ENCODE measurements at places on chromosomes 12 and 14.

DNA sequence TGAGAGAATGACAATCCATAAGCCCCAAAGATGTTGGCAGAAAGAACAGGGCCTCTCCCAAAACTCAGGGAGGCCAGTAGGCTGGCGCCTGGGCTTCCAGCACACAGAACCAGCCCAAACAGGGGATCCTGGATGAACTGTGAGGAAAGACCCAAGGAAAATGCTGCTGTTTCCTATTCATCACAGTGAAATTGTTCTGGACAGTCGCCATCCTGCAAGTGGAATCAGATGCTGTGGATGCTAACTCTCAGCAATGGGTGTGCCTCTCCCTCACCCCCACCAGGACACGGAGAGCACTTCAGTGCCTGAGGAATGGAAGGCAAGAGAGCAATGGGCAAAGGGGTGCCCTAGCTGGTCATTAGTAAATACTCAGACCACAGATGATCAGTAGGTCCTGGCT, 80.8 kb downstream of the ANO2 start:
- DNase-seq: no peak

DNA sequence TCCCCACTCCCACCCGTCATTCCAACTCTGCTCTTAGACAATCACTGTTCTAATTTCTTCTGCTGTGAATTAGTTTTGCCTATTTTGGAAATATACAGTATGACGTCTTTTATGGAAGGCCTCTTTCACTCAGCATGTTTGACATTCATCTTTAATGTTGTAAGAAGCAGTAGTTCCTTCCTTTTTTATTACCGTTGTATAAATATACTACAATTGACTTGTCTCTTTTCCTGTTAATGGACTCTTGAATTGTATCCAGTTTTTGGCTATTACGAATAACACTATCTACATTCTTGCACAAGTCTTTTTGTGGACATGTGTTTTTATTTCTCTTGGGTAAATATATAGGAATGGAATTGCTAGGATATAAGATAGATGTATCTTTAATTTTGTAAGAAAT, 4.9 kb upstream of the PMCH start:
- no peak for DNase-seq

DNA sequence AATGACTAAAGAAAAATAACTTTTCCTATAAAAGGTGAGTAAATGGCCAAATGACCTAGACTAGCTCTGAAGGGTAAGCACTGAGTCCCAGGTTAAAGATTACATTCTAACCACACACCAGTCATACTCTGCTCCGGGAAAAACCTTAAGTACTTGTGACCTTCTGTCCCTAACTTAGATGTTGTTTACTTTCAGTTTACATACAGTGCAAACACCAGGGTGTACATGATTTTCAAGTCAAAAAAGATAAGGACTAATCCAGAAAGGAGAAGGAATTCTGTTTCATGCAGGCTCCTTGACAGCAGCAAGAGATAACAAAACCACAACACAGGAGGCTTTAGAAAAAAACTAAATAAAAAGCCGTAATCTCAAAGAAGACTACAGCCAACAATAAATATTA, 174.2 kb downstream of the PPM1H start:
- DNase-seq: peak; percentile 67

- DNase-seq: no peak
Measured at GRCh38 chr14:67385618-67386017, 25.5 kb downstream of the EIF2S1 start.

DNA sequence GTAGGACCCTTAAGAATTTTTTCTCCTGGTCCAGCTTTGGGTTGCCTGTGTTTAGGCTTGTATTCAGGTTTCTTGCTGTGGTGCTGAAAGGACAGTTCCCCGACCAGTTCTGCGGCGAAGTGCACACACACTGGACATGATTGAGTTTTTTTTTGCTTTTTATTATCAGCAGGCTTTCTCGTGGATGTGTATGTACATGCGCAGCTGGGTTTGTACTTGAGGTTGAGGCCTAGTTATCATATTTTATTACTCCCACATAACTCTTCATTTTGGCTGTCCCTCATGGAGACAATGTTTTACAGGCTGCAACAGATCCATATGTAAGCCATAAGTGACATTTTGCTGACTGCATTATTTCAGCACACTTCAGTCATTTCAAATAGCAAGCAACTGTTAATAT, 2.5 kb downstream of the SCN8A start:
- no peak for DNase-seq

DNA sequence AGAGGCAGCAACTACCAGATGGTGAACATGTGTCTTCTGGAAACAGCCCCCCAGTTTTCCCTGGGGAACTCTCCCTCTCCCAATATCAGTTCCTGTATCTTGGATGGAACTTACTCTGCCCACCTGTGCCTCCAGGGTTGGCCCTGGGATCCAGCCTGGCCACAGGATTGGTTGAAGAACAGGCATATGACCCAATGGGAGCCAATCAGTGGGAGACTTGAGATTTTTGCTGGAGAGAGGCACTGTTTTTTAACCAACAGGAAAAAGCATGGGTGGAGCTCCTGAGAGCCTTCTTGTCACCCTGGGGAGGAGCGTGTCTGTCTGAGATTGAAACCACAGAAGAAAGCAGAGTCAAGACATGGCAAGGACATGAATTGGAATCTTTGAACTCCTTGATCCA, 33.6 kb upstream of the COX6A1 start:
- peak; percentile 36 for DNase-seq

- peak; percentile 13 for DNase-seq
Measured at GRCh38 chr12:54870617-54871016, 16.3 kb downstream of the MUCL1 start.

GRCh38 chr14:97851428-97851995, 1054.3 kb downstream of the VRK1 start:
- DNase-seq: no peak

DNA sequence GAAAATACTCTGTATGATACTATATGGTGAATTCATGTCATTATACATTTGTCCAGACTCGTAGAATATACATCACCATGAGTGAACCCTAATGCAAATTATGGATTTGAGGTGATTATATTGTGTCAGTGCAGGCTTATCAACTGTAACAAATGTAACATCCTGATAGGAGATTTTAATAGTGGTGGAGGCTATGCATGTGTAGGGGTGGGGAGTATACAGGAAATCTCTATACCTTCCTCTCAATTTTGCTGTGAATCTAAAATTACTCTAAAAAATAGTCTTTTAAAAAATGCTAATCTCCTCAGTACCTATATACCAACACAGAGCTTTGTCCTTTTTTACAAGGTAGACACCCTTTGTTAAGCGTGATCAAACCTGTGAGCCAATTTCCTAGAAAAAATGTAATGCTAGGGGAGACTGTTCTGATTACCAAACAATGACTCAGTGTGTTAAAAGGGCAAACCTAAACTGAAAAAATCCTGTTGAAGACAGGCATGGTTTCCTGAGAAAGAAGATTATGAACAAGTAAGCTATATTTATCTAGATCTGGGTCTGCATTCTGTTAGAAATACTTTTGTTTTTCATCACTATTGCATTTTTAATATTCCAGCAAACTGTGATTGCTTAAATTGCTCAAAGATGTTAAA, 170.9 kb downstream of the DUSP6 start:
- peak; percentile 61 for DNase-seq

DNA sequence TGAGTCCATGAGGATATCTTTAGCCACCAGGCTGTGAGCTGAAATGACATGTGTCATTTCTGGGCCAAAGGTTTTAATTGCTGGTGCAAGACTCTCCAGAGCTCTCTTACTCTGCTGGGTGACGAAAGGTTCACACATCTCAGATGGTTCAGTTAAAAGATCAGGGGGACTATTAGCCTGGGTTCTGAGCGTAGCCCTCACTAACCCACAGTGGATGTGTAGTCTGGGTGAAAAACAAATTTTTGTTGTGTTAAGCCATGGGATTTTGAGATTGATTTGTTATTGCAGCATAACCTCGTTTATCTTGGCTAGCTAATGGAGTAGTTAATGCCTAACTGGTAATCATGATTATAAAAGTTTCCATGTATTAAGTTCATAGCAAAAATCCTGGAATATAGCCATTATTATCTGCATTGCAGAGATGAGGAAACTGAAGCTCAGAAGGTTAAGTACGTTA, 251.5 kb downstream of the RMST start:
- no peak for DNase-seq

GRCh38 chr14:74863274-74863673, 12.7 kb downstream of the PROX2 start:
- no peak for DNase-seq

Data from A549 (cell line).